ENCODE measurements at places on chromosomes 7 and 10. TPM values are rescaled to one million over a fixed set of nuclear protein-coding genes. Genes with fewer than 3 reads are reported as not detected.

- DNase-seq: no peak
Measured at GRCh38 chr7:157751951-157752673, 415.3 kb downstream of the DNAJB6 start.

DNA sequence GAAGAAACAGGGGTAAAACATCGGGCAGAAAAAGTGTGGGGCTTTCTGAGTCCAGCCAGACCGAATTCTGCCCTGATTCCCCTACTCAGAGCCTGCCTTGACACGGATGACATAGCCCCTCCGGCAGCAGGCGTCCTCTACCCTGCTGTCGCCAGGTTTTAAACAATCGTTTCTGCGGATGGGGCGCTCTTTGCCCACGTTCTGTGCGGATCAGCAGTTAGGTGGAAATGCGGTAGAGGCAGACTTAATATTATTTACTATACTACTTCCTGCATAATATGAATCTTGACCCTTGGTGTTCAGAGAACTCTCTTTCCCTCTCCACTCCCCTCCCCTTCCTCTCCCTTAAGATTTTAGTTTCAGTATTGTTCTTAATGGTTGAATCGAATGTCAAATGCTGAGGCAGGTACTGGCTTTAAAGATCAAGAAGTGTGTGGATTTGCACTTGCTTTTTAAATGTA, 2.4 kb downstream of the GATA3 start:
- no peak for DNase-seq

NRF1 gene
- total RNA-seq: 26.6 TPM

- no peak for DNase-seq
Measured at GRCh38 chr10:98394851-98395440, 20.0 kb downstream of the PYROXD2 start.

DNA sequence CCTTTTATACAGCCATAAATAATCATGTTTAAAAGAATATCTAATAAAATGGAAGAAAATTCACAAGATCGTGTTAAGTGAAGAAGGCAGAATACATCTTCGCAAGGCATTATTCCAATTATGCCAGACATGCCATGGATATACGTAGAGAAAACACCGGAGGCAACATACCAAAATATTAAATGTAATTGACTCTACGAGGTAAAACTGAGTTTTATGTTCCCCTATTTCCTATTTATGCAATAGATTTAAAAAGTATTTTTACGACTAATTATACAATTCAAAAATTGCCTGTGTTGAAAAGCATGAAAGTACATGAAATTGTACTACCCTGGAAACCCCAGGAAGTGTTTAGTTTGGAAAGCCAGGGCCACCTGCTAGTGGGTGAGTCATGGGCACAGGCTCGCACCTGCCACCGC, 936 bp upstream of the REPIN1 start:
- DNase-seq: no peak

SPDYE1 gene
- total RNA-seq: not detected

- no peak for DNase-seq
Measured at GRCh38 chr7:18756378-18757050, 261.0 kb downstream of the HDAC9 start.

DNA sequence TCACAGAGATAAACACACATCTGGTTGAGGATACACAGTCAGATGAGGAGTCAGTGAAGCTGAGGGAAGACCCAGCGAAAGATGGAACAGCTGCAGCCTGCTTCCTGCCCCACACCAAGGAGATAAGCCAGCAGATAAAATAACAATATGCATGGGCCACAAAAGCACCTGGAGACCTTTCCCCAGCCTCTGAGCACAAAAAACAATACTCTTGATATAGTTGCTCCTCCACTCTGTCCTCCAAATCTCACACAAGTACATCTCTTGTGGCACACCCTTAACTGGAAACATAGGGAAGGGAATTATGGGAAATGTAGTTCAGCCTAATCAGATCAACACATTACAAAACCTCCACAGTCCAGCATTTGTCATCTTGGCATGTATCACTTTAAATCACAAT, 9.7 kb upstream of the FHIP2A start:
- DNase-seq: no peak

DNA sequence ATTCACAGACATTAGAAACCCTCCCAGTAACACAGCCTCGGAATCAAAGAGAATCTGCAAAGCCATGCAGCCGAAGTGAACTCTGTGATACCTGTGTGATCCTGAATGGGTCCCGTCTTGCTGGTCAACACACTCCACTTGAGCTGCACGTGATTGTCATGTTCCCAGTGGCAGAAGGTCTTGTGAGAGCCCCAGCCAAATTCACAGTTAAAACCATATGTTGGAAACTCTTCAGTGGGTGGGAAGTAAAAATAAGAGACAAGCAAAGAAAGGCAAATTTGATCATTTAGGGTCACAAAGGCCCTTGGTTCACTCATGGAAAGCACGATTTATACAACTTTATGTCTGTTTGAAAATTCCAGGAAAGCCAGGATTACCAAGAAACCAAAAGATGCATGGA, 142.3 kb downstream of the NRP1 start:
- no peak for DNase-seq

MGAM2 gene
- 3.6 TPM for total RNA-seq

HSPA12A gene
- 7.9 TPM for total RNA-seq

SVOPL gene
- not detected for total RNA-seq

CCDC3 gene
- total RNA-seq: 11.0 TPM

DNA sequence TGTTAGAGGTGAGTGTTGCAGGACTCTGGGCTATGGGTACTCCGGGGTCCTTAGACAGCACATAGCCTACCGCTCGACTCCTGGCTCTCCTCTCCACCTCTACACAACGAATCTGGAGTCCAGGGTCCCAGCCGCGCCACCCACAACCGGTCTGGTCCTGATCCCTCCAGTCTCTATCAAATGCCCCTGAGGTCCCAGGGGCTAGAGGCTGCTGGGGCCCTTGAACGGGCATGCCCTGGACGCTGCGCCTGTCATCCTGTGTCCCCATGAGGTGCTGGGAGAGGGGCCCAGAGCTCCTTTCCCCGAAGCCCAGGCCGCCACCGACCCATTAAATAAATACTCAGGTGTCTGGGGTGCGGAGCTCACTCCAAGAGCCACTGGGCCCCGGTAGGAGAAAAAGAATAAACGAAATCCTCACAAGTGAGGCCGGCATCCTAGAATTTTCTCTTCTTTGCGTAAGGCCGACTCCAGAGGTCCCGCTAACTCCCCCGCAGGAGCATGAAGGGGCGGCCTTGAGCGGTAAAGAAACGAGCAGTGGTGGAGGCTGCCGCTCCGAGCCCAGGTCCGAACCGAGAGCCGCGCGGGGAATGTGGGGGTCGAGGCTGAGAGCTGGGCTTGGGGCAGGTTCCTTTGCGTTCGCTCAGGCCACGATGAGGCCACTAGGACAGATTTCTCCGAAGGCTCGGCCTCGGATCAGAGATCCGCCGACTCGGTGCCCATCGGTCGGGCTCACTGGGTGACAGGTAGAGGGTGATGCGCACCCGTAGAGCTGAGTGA, 166.7 kb downstream of the NRF1 start:
- no peak for DNase-seq

GRCh38 chr7:50185951-50186682, 93.1 kb upstream of the ZPBP start:
- DNase-seq: no peak

DNA sequence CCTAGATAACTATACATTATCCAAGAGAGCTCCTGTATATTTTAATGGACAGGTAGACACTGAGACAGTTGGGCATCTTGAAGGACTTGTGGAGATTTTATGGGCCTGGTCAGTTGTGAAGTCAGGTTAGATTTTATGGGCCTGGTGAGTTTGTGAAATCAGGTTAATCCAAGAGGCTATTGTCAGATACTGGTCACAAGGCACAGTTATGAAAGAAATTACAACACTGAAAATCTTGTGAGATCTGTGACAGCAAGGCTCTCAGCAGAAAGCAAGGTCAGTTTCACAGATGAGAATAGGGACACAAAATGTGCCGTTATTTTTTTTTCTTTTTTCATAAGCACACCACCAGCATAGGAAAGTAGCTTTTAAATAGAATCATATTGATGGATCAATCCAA, 167.6 kb downstream of the VTI1A start:
- no peak for DNase-seq

AKR1C8 gene
- not detected for total RNA-seq

CAV1 gene
- total RNA-seq: 361 TPM

DNA sequence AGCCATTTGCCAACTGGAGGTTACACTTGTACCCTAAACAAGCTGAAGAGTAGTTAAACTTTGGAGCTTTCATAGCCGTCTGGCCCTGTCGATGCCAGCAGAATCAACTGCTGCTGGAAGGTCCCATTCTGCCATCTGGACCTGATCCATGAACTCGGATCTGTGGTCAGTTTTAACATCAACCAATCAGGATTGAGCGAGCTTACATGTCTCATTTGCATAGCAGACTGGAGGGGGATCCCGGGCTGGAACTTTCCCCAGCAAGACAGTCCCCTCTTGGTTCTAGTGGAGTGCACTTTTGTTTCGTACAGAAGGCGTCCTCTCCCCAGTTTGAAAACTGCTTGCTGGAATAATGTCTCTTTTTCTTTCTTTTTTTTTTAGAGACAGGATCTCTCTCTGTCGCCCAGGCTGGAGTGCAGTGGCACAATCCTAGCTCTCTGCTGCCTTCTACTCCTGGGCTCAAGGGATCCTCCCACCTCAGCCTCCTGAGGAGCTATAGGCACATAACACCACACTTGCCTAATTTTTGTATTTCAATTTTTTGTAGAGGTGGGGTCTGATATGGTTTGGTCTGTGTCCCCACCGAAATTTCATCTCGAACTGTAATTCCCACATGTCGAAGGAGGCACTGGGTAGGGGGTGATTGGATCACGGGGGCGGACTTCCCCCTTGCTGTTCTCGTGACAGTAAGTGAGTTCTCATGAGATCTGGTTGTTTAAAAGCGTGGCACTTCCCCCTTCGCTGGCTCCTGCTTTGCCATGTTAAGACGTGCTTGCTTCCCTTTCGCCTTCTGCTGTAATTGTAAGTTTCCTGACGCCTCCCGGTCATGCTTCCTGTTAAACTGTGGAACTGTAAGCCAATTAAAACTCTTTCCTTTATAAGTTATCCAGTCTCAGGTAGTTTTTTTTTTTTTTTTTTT, 42.8 kb upstream of the SEPHS1 start:
- DNase-seq: no peak

- DNase-seq: no peak
Measured at GRCh38 chr7:131767591-131767990, 211.2 kb upstream of the PODXL start.

TAS2R5 gene
- 2.4 TPM for total RNA-seq

CPXM2 gene
- total RNA-seq: 38.2 TPM

DNA sequence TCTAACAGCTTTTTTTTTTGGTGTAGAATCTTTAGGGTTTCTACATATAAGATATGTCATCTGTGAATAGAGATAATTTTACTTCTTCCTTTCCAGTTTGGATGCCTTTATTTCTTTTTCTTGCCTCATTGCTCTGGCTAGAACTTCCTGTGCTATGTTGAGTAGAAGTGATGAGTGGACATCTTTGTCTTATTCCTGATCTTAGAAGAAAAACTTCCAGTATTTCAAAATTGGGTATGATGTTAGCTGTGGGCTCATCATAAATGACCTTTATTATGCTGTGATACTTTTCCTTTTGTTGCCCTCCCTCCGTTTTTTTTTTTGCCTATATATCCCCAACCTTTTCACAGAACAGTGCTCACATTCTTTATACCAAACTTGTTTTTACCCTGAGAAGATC, 8.8 kb downstream of the AGK start:
- no peak for DNase-seq

FAM24B gene
- total RNA-seq: 6.9 TPM

DNA sequence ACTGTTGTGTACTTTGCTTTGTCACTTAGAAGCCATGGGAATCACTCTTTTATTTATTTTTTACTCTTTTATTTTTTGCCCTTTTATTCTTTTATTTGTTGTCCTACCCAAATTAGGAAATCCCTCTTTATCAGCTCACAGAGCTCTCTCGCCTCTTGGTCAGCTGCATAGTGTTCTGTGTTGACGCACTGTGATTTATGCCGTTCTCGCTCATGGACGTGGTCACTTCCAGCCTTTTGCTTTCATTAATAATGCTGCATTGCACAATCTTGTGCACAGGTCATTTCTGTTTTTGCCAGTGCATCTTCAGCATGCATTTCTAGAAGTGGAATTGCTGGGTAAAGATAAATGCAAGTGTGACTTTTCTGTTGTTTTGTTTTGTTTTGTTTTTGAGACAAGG, 42.3 kb downstream of the FBH1 start:
- no peak for DNase-seq

FGF8 gene
- not detected for total RNA-seq

DNA sequence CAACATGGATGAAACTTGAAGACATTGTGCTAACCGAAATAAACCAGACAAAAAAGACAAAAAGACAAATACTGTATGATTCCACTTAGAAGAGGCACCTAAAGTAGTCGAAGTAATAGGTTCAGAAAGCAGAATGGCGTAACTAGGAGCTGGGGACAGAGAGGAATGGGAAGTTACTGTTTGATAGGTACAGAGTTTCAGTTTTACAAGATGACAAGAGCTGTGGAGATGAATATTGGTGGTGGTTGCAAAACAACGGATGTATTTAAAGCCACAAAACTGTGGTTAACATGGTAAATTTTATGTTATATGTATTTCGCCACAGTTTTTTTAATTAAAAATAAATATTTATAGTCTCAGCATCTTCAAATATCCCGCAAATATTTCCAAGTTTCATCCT, 64.1 kb upstream of the DIP2C start:
- DNase-seq: no peak

GRCh38 chr7:139913021-139913844, 84.2 kb downstream of the TBXAS1 start:
- DNase-seq: no peak

ATOH7 gene
- total RNA-seq: not detected

GRCh38 chr7:64630496-64630895, 35.4 kb upstream of the ZNF107 start:
- DNase-seq: no peak

- DNase-seq: no peak
Measured at GRCh38 chr7:108211382-108212201, 81.4 kb upstream of the LAMB4 start.

DNA sequence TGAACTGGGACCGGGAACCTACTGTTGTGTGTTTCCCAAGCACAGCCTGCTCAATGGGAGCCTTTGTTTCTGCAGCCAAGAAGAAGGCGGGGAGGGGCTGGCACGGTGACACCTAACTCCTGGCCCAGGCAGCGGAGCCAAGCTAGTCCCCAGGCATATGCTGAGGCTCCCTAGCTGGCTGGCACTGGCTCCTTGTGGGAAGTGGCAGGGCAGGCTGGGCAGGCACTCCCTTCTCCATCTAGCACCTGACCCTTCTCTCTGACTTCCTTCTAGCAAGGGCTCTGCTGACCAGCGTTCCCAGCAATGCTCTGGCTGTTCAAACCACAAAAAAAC, 325.0 kb downstream of the PLXNA4 start:
- DNase-seq: no peak

DNA sequence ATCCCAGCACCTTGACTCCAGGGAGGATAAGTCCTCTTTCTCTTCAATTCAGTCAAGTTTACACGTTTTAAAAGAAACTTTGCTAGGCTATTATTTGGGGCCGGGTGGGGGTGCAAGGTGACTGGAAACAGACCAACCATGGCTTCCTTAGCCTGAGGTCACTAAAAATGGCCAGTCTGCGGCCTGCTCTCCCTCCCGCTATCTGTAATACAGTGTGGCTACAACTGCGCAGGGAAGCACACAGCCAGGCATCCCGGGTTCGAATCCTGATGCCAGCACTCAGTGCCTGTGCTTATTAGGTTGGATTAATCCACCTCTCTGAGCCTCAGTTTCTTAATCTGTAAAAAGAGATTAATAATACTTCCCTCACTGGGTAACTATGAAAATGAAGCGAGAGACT, 19.5 kb downstream of the ATP6V1F start:
- DNase-seq: peak; percentile 23

- no peak for DNase-seq
Measured at GRCh38 chr10:80452069-80452468, 2.0 kb upstream of the TSPAN14 start.

FGL2 gene
- total RNA-seq: 192 TPM

EXOC6 gene
- total RNA-seq: 31.5 TPM
